ENCODE measurements at places on chromosomes 16 and 17.

DNA sequence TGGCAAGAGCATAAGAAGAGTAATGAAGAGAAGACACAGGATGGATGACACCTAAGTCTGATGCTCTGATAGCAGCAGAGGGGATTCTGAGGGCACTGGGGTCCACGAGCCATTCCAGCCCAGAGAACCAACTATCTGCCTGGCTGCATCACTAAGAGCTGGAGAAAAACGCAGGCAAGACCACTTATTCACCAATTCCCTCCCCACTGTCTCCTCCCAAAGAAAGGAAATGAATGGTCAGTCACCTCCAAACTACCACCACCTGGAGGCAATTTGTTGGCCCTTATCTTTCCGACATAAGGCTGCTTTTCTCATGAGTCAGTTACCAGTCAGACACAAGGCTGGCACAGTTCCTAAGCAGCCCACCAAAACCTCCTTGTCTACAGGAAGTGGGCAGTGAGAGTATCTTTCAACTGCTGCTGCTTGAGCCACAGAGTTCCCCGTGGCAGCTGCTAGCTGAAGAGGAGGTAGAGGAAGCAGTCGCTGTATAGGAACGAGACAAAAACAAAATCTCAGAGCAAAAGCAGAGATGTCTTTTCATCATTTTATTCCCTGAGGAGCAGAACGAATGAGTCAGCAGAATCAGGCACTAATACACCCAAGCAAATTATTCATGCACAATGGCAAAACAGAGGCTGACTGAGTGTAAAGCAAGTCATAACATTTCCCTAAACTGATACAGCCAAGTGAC, 111.1 kb downstream of the SMG6 start:
- DNase-seq, result peak; percentile 28

DNA sequence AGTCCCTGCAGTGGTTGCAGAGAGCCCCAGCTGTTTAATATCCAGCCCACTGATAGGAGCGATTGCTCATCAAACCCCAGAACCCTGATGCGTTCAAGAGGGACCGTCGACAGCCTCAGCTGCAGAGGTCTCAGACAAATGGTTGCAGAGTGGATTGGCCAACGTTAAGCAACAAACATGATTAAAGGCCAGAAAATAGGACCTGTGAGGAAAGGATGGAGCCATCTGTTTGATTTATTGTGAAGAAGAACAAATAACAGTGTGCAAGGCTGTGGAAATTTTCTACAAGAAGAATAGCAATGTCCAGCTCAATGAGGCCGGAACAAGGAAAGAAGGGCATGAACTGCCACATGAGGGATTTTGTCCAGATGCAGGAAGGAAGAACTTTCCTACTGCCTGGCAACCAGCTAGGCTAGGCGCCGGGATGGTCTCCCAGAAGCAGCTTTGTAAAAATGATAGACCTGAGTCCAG, 138.4 kb upstream of the DNAH9 start:
- no peak for DNase-seq

DNA sequence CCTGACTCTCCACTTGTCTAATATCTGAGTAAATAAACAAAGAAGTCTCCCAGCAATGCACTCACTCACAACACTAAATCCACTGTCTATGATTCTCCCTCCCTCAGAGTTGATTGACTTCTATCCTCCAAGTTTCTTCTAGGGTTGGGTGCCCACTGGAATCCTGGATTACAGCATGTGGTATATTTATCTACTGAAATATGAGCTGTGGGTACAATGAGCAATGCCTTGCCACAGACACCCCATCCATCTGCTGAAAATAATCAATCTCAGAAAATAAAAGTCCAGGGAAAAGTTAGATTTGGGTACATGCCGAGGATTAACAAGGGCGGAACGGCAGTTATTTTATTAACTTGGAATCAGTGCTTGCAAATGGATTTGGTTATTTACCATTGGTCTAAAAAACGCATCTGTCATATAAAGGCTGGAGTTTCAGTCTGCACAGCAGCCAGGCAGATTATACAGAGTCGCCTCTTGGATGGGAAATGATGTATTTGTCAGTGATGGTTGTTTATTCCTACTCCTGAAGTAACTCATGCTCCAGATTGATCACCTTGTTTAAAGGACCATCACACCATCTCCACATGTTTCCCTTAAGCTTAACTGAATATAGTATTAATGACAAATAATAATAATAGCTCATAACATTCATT, 193.9 kb upstream of the SOX9 start:
- DNase-seq, result no peak

DNA sequence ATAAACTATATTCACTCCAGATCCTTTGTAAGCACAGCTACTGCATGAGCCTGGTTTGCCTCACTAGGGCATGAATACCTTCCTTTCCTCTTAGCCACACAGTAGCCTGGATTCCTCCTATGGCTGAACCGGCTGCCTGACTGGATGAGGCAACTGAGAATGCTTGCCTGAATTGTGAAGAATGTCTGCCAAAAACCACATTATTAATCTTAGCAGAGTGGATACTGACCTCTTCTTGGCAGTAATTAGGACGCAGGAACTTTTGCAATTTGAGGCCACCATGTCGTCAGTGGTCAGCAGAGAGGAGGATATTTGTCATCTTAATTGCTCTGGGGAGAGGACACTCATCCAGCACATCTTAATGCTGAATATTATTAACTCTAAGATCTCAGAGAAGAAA, 651.8 kb upstream of the GOT2 start:
- no peak for DNase-seq

- DNase-seq, result no peak
Measured at GRCh38 chr16:53465606-53466280, 31.5 kb downstream of the RBL2 start.

GRCh38 chr17:79923974-79924638, 84.9 kb upstream of the CBX4 start:
- no peak for DNase-seq

GRCh38 chr17:37744961-37745800, at the start of gene HNF1B:
Gene HNF1B (minus strand): TSS chr17:37745059. CDS start chr17:37744884, 175 bp downstream.
- no peak for DNase-seq

DNA sequence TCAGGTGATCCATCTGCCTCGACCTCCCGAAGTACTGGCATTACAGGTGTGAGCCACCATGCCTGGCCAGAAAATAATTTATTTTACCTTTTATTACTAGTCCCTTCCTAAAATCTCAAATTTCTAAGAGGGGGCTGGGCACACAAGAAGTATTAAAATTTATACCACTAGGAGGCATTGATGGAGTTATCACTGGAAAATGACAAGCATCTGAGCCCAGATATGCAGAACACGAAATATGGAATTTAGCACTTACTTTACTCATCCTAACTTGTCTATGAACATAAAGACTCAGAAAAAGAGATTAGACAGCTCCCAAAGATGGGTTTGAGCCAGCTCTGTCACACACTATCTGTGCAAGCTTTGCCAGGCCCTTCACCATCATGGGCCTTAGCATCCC, 46.4 kb downstream of the STAT5A start:
- DNase-seq, result no peak

- DNase-seq, result no peak
Measured at GRCh38 chr17:7233701-7234082, 625 bp downstream of the DVL2 start.

GRCh38 chr16:84759061-84759460, 59.3 kb downstream of the USP10 start:
- DNase-seq, result no peak

DNA sequence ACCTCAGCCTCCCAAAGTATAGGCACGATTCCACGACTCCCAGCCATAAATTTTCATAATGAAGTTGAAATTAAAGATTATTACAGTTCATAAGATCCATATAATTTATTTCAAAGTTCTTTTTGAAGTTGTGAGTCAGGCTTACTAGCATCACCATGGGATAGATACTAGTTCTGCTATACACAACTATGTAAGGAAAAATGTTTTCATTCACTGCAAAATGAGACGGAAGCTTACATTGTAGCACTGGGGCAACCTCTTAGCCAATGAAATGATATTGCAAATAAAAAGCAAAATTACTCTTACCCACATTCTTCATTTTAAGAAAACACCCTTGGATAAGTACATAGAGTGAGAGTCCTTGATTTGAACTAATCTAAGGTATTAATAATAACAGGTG, 18.8 kb upstream of the MARCHF10 start:
- DNase-seq, result no peak

DNA sequence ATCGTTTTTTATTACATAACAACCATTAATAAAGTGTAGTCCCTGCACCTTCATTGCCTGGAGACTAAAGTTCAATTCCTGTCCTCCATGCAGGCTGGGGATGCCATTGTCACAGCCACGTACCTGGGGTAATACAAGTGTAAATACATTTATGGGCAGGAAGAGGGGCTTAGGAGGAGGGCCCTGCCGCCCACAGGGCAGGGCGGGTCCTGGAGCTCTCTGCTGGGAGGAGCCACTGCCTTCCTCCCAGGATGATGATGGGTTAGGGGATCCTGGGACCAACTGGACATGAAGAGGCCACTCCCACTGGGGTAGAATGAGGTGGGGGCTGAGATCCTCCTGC, 44.1 kb upstream of the SLC38A10 start:
- no peak for DNase-seq

- no peak for DNase-seq
Measured at GRCh38 chr16:57007530-57007929, 18.2 kb downstream of the NLRC5 start.

GRCh38 chr16:85401370-85401916, 211.7 kb upstream of the GSE1 start:
- no peak for DNase-seq

DNA sequence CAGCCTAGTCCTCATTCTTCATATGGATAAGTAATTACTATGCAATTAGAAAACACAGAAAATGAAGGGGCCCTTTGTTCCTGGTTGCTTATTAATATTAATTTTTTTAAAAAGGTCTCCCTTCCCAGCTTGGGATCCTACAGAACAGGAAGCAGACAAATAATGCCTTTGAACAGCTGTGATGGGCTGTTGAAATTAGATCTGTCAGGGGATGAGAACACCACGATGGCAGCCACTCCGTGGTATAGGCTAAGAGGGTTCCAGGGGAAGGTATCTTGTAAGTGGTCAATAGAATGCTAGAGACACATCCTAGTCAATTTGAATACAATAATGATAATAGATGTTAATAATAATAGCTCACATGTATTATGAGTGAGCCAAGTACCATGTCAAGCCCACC, 83.1 kb downstream of the CCDC182 start:
- DNase-seq, result no peak

- no peak for DNase-seq
Measured at GRCh38 chr16:3530371-3530914, 29.6 kb downstream of the CLUAP1 start.
